Amniotic stem cell (primary cell): ENCODE measurements at places on chromosomes 11 and 22.

- DNase-seq, result no peak
Measured at GRCh38 chr22:49007013-49007653, 820.5 kb downstream of the BRD1 start.

DNA sequence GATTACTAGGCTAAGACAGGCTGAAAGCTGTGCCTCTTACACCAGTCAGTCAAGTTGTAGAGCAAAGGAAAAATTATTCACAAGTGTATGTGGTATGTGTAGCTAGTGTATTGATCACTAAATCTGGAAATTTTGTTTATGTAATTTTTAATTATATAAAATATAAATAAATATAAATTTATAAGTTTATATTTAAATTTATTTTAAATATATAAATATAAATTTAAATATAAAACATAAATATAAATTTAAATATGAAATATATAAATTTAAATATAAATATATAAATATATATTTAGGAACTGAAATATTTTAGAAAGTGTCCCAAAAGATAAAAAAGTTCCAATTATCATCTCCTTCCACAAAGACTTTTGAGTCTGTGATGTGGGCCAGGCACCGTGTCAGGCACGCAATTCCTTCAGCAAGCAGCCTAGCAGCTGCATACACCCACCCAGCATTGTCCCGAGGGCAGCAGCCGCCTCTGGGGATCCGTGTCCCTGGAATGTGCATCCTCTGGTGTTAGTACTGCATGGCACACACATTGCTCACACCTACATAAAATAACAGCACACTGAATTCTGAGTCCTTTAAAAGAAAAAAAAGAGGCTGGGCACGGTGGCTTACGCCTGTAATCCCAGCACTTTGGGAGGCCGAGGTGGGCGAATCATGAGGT, 1098.0 kb downstream of the BRD1 start:
- no peak for DNase-seq

DNA sequence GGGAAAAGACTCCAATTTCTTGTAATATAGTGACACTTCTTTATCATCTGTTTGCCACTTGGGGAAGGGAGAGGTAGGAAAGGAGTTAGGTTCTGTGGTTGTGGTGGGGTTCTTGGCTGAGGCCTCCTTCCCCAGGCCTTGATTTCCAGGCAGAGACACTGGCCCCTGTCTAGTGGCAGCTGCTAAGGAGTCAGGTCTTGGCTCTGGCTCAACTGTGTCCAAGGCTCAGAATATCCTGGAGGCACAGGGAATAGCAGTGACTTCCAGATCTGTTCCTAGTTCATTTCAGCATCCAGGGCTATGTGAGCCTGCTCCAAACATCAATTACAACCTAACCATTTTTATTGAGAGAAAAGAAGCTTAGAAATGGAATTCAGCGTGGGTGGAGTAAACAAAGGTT, 29.5 kb downstream of the PPFIBP2 start:
- no peak for DNase-seq

DNA sequence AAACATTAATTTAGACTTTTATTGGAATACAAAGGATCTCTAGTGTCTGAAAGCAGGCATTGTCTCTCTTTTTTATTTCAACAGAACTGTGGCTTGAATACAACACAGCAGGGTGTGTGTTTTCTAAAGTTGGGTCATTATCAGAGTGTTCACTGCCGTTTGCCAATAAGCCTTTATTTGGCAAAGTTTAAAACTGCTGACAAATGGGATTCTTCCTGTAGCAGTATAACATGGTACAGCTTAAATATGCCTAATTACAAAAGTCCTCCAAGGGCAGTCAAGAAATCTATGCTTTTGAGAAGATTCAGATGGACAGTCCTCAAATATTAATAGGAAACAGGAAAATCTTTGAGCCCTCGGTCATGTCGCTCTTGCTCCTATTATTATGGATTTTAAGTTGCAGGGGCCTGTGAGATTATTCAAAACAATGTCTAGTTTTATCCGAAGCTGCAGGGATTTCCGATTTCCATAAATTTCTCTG, 199.9 kb downstream of the MAML2 start:
- no peak for DNase-seq

- no peak for DNase-seq
Measured at GRCh38 chr11:107756553-107756952, 44.7 kb upstream of the SLN start.
